ENCODE measurements at places on chromosomes 11 and 22.

GRCh38 chr11:15577519-15577918 is 462.8 kb downstream of the INSC start:
- DNase-seq = no peak

DNA sequence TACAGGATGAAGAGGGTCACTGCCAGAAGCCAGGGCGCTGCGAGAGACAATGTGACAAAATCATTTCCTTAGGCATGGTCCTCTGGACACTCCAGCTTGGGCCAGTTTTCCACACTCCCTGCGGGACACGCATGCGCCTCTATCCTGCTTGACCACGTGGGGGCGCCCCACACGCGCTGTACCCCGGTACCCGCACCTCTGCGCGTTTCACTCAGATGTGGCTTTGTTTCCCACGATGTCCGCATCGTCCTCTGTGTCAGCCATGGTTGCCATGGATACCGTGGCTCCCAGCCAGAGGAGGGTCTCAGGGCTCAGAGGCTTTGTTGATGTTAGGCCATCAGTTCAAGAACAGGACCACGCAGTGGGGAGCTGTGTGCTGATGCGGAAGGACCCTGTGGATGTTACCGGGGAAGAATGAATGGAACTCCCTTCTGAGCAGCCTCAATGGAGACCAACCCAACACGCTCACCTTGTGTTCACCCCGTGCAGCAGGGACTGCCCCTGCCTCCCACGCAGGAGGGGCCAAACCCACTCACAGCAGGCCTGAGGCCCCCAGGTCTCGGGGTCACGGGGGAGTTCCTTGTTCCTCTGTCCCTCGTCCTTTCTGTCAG is 101.1 kb upstream of the SLC22A12 start:
- peak; percentile 78 for DNase-seq

- peak; percentile 85 for DNase-seq
Measured at GRCh38 chr11:67505605-67506396, 638 bp upstream of the PITPNM1 start.

DNA sequence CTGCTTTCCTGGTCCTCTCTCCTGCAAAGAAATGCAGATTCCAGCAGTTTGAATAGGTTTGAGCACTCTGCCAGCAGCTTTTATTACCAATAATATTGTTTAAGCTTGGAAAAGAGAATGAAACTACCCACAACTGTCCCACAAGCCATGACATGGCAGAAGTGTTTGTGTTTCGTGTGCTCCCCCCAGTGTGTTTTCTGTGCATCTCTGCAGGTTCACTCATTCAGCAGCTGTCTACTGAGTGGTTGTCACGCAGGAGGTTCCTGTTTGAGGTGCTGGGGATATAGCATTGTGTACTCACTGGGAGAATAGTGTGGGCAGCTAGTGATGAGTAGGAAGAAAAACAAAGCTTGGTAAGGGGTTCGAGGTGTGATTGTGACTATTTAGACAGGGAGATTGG is 55.3 kb upstream of the SUSD2 start:
- DNase-seq = no peak

- no peak for DNase-seq
Measured at GRCh38 chr11:46273511-46274205, 3.8 kb upstream of the CREB3L1 start.

GRCh38 chr11:106997227-106997626 is 21.0 kb downstream of the GUCY1A2 start:
- no peak for DNase-seq

GRCh38 chr22:22855617-22856308 is 31.9 kb upstream of the IGLL5 start:
- no peak for DNase-seq

DNA sequence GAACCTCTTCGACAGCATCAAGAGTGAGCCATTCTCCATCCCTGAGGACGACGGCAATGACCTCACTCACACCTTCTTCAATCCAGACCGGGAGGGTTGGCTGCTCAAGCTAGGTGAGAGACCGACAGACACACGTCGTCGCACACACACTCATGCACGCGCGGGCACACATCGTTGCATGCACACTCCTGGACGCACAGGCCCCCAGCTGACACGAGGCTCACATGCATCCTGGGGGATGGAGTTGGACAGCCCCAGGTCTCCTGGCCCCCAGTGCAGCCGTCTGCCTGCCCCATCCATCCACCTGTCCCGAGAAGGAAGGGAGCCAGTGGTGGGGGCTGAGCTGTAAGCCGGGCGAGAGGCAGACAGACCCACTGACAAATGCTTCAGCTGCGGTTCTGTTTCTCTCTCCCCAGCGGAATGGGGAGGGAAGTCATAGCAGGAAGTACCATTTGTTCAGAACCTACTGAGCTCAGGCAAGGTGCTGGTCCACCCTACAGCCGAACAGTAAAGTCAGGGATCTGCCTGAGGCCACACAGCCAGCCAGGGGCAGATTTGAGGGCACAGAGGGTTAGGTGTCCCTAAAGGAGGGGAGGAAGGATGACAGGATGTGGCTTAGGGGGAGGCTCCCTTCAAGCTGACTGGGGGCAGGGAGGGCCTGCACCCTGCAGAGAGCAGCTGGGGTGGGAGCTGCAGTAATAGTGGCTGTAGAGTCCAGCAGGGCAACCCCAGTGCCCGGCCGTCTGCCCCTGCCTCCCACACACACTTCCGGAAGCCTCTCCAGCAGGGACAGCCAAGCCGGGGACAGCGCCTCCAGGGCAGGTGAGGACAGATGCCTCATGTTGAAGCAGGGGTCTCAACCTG is 27.1 kb downstream of the CYTH4 start:
- no peak for DNase-seq

DNA sequence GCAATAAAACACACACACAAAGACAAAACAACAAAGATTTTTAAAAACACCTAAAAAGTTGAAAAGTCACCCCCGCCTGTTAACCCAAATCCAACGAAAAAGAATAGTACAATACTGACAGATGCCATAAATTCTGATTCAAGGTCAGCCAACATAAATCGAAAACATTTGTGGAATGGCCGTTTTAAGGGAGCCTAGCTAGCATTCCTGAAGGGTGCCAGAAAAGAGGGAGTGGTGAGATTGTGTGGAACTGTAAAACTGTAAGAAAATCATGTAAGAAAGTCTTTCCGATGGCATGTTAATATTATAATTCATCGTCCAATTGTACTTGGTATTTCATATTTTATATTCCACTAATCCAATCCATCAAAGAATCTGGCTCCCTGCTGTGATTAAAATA is 75.1 kb downstream of the RAB38 start:
- DNase-seq = no peak

GRCh38 chr11:43582863-43583462 is 97.6 kb upstream of the HSD17B12 start:
- DNase-seq = no peak

- no peak for DNase-seq
Measured at GRCh38 chr11:116829525-116830183, at the start of gene APOC3. TSS of gene APOC3 (plus strand) at chr11:116829907. CDS start at chr11:116830583, 676 bp downstream.

DNA sequence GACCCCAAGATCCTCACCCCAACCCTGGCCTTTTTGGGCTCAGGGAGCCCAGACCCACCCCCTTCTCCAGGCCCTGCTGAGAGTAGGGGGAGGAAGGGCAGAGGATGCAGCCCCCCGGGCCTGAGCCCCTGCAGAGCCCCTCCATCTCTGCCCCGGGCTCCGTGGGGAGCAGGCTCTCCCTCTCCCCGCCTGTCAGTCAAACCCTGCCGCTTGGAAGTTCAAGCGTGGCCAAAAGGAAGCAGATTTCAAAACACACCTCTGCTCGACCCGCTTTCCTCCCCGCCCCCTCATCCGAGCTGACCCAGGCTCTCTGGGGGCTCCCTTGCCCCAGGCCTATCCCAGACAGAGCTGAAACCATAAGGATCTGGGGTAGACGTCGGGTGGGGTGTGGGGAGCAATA is 39.0 kb upstream of the CD82 start:
- no peak for DNase-seq

- no peak for DNase-seq
Measured at GRCh38 chr11:104422324-104422944, 258.5 kb upstream of the PDGFD start.

DNA sequence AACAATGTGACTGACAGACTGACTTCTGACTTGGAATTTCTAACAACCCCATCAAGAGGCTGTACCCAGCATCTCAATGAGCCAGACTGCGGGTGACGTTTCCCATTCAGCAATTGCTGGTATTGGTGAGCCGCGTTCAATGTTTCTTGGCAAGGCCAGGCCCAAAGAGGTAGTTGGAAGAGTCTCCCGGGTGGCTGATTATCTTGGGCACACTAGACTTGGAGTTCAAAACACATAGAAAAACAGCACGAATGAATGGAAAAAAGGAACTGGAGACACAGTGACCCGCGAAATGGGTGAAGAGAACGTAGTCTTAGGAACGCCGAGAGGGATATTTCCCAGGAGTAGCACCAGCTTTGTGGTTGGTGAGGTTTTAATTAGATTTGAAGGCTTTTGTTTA is 115.7 kb downstream of the RPS6KA4 start:
- DNase-seq = no peak

DNA sequence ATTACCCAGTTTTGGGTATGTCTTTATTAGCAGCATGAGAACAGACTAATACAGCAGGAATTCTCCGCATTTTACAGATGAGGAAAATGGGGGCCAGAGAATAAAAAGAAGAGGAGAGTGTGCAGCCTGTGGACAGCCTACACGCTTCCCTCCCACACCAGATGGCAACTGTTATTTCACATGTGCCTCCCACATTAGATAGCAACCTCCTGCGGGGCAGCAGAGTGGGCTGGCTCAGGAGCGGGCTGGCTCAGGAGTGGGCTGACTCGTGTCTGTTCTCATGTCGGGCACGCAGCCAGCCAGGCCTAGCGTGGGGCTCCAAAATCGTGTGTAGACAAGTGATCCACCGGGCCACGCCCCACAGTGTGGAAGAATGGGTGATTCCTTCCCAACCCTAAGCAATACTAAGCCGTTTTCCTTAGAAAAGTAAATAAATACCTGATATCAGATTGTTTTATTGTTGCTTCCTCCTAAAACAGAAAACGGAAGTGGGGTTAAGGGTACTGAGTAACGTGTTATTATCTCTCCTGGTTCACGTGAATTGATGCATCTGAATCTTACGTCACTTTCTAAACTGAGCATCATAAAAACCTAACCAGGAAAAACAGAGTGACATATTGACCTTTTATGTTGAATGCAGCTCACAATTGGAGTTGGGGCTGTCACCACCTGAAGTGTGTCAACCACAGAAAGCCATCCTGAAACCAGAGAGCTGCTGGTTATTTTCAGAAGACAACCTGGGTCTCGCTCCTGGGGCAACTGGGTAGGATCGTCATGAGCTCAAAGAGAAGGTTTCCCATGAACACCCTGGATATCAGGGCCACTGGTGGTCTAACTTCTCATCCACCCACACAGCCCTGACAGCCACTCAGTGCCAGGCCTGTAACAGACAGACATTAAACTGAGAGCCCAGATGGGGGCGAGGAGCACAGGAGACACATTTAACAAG is 3.3 kb downstream of the TTLL1 start:
- no peak for DNase-seq

DNA sequence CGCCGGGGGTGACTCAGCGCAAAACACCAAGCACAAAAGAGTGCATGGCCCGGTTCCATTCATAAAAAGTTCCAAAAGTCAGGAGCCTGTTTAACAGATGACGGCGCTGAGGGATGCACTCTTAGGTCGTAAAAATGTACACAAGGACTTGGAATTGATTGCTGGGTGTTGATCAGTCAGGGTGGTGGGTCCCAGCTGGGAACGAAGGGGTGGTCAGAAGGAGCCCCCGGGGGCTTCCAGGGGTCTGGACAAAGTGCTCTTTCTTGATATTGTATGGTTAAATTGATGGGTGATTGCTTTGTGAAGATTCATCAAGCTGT is 20.7 kb downstream of the IFITM10 start:
- DNase-seq = no peak

DNA sequence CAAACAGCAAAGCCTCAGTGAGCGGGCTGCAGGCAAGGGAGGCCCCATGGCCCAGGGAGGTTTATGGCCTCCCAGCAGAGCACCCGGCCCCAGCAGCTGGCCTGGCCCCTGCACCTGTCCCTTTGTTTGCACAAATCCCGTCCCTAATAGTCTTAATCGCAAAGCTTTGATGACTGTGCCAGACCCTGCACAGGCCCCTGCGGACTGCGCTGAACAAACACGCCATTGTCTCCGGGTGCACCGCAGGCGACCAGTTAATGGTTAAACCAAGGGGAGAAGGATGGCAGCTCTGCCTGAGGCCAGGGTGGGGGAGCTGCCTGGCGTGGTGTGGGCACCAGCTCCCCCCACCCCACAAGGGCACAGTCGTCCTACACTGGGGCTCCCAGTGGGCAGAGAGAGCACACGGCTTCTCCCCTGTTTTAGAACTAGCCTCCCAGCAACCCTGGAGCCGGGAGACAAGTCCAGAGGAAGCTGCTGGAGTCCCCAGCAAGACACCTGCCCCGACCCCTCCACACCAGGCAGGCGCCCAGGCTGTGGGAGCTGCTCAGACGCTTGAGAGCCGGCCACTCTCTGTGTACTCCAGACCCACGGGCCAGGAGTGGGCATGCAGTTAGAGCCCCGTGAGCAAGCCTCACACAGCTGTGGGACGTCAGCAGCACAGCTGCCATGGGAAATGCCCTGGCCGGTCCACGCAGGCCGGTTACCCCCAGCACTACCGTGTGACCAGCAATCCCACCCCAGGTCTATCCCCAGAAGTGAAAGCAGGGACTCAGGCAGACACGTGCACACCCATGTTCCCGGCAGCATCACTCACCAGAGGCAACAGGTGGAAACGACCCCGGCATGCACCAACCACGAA is 39.7 kb upstream of the TH start:
- DNase-seq = peak; percentile 96

GRCh38 chr11:2459796-2460531 is 15.2 kb downstream of the KCNQ1 start:
- no peak for DNase-seq

- DNase-seq = peak; percentile 55
Measured at GRCh38 chr11:23112987-23113886, 253.0 kb upstream of the CCDC179 start.

- DNase-seq = no peak
Measured at GRCh38 chr11:76962583-76963416, 71.4 kb upstream of the B3GNT6 start.

DNA sequence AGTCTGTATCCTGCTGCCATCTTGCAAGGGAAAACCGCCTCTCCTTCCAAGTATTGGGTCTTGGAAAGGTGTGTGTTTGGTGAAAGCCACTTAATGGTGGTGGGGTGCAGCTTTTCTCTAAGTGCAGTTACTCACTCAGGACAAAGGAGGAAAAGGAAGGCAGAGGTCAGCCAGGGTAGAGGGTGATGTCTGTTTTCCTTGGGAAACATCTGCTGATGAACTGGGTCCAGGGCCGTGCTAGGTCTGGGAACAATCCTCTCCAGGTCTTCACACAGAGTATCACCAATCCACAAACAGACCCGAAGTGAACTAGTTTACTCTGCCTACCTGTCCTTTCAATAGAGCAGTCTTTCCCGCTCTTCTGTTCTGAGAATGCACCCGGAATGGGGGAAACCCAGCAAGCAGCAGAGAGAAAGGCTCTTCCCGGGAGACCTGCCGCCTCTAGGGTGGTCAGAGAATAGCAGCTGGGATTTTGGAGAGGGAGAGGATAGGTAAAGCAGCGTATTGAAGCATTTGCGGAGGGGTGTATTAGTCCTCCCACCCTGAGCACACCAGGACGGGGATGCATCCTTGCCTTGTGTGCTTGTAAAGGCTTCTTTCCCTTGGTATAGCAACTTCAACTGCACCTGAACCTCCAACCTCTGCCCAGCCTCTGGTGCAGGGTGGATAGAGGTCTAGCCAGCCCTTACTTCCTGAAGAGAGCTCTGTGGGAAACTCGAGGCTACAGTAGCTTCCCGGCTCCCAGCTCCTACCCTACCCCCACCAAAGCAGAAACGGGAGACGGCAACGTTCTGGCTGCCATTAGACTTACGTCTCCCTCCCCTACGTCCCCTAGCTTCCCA is 20.7 kb downstream of the LHFPL7 start:
- DNase-seq = no peak
